ENCODE measurements at places on chromosomes 5 and 9. TPM values are rescaled to one million over a fixed set of nuclear protein-coding genes. Genes with fewer than 3 reads are reported as not detected.

GRCh38 chr9:137878146-137878941, 762 bp downstream of the CACNA1B start:
- DNase-seq = no peak

- no peak for DNase-seq
Observed at GRCh38 chr9:100427366-100428263, 672 bp downstream of the MSANTD3 start.

- DNase-seq = no peak
Observed at GRCh38 chr5:93191035-93191817, 389.8 kb downstream of the NR2F1-AS1 start.

Gene CCNJL
- 0.80 TPM for total RNA-seq
